ENCODE measurements at places on chromosomes 12 and 14.
A peak's percentile ranks its signal among the peaks of the same experiment; 100 is the strongest.

DNA sequence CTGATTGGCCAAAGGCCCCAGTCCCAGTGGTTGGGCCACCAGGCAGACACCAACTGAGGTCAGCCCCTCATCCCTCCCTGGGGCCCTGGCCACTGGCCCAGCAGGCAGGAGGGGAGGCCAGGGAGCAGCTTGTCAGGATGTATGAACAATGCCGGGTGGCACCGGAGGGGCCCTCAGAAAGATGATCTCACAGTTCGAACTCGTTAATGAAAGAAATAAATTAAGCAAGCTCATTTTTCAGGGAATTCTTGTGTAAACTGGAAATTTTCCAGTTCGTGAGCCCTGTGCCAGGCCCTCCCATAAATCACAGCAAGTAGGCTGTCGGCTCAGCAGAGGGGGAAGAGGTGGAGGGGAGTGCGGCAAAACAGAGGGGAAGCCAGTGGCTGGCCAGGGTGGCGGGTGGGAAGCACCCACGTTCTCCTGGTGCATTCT is 177.0 kb upstream of the VASH1 start:
- DNase-seq, result peak; percentile 54

DNA sequence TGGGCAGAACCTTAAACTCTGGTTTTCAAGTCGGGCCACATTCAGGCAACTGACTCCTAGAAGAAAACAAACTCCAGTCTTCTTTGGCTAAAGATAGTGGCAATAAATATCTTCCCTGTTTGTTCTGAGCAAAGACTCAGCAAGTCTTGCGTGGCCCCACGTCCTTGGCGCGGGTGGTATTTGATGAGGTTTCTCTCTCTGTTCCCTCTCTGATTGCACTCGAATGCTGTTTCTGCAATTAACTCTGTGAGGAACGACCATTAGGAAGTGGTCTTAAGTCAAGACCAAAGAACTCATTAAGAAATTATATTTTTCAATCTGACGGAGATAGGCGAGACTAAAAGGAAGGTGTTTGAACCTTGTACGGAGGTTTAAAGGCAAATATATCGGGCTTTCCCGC is 177.6 kb downstream of the TMEM132C start:
- no peak for DNase-seq

GRCh38 chr12:57852620-57853500 is 6.3 kb upstream of the CTDSP2 start:
- no peak for DNase-seq

- no peak for DNase-seq
Observed at GRCh38 chr12:91948504-91948903, 197.1 kb downstream of the BTG1 start.

DNA sequence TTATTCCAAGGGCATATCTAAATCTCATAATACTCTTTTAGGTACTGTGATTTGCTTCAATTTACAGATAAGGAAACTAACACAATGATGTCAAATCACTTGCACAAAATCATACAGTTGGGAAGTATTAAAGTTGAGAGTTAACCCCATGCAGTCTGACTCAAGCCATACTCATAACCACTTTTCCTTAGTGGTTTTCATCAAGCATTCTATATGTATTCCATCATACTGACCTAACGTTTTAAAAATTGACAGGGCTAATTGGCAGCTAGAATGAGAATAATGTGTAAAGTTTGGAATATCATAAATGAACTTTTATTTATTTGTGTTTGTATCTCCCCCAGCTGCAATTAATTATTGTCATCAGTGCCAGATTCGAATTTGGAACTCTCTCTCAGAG is 20.9 kb downstream of the PUS7L start:
- no peak for DNase-seq

- DNase-seq, result no peak
Observed at GRCh38 chr12:115149279-115149678, 465.3 kb upstream of the TBX3 start.

- no peak for DNase-seq
Observed at GRCh38 chr14:72562300-72562699, 331.6 kb downstream of the DPF3 start.

DNA sequence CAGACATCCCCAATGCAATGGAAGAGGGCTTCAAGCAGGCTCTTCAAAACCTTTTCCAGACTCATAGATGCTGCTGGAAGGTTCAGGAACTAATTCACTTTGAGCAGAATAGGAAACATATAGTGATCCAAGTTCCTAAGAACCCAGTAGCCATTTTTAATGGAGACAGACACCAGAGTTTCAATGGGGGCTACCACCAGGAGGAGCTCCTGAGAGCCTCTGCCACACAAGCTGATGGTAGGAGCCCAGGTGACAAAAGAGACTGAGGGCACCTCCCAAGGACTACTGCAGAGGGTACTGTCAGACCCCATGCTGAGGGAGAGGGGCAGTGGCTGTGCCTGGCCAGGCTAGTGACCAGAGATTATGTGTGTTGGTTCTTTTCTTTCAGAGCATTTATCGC is 45.9 kb downstream of the IFNG start:
- no peak for DNase-seq

- DNase-seq, result no peak
Observed at GRCh38 chr12:122161682-122162081, 12.3 kb downstream of the IL31 start.

- no peak for DNase-seq
Observed at GRCh38 chr12:132608231-132609171, 1.9 kb downstream of the LRCOL1 start.

GRCh38 chr12:32734952-32735351 is 20.7 kb downstream of the YARS2 start:
- no peak for DNase-seq

DNA sequence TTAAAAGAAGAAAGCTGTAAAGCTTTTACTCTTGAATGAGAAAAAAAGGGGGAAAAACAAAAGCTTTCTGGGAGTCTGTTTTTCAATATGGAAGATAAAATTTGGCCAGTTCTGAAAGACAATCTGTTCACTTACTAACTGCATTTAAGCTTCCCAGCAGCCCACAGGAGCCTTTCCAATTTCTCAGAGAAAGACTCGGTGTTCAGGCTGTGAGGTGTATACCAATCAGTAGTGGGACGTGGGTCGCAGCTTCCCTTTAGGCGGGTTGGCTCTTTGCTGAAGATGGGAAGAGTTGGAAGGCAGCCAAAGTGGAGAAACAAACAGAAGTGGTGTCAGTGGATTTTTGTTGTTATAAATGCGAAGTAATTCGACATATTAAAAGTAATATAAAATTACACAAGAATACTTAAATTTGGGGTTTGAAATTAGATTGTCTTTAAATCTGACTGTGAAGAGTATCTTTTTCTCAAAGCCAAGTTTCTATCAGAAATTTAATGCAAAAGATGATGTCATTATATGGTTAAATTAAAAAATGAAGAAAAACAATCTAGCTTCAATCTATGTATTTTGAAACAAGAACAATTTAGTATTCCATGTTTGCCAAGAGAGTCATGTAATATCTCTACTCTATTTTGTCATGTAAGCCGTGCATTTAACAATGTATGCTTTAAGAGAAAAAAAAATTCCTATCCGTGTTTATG is 590.2 kb upstream of the ATXN7L3B start:
- no peak for DNase-seq

DNA sequence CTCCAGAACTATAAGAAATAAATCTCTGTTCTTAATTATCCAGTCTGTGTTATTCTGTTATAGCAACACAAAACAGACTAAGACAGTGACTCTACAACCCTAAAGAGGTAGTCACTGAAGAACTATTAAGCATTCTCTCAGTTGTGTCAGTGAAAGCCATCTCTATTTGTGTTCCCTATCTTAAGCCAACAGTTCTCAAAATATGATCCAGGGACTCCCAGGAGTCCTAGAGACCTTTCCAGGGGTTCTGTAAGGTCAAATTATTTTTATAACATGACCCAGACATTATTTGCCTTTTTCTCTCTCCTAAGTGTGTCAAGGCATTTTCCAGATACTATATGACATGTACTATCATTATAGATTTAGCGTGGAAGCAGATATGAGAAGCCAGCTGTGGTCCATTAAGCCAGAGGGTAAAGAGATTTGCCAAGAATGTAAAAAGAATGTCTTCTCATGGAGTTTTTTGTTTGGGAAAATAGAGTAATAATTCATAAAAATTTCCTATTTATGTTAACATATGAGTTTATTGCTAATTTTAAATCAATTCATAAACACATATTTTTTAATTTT is 315.8 kb downstream of the RGS6 start:
- DNase-seq, result no peak

DNA sequence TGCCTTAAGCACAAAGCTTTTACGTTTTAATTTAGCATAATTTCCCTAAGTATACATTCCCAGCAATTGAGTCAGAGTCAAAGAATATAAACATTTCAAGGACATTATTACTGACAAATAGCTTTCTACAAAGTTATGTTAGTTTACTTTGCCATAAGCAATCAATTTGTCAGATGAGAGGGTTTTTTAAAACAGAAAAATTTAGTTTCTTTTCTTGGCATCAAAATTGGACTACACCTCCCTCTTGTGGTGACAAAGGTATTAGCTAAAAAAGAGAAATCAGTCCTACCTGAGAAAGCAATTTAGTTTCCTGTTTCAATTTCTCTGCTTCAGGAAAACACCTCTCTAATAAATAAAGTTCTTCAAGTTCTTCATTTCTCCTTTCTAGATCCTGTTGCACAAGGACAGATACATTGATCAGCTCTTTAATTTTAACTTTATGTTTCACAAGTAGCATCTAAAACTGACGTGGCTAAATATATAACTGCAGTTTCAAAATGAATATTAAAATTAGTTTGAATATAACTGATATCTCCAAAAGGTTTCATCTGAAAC is 39.9 kb downstream of the DNAI7 start:
- DNase-seq, result peak; percentile 3

GRCh38 chr12:116964054-116965050 is 53.6 kb downstream of the FBXW8 start:
- peak; percentile 60 for DNase-seq

GRCh38 chr12:2395354-2395977 is 342.7 kb downstream of the CACNA1C start:
- peak; percentile 8 for DNase-seq

- DNase-seq, result no peak
Observed at GRCh38 chr14:33350366-33350990, 411.8 kb downstream of the NPAS3 start.

DNA sequence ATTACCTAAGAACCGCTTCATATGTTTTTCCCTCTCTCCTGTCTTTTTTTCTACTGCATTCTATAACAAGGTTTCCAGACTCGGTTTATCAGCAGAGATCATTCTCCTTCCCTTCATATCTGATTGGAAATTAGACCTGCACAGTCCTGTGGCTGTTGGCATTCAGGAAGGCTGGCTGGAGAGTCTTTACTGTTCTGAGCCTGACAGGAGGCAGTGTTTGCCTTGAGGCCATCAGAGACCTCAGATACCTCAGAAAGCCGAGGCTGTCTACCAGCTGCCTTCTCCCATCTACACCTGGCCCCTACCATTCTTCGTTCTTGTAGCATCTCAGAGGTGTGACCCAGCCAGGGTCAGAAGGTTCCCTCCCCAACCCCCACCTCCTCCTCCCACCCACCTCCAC is 182.0 kb downstream of the CAND1 start:
- DNase-seq, result no peak

- DNase-seq, result no peak
Observed at GRCh38 chr14:102277874-102278630, 26.9 kb downstream of the MOK start.

- peak; percentile 94 for DNase-seq
Observed at GRCh38 chr14:64812412-64812811, 67.3 kb downstream of the SPTB start.

DNA sequence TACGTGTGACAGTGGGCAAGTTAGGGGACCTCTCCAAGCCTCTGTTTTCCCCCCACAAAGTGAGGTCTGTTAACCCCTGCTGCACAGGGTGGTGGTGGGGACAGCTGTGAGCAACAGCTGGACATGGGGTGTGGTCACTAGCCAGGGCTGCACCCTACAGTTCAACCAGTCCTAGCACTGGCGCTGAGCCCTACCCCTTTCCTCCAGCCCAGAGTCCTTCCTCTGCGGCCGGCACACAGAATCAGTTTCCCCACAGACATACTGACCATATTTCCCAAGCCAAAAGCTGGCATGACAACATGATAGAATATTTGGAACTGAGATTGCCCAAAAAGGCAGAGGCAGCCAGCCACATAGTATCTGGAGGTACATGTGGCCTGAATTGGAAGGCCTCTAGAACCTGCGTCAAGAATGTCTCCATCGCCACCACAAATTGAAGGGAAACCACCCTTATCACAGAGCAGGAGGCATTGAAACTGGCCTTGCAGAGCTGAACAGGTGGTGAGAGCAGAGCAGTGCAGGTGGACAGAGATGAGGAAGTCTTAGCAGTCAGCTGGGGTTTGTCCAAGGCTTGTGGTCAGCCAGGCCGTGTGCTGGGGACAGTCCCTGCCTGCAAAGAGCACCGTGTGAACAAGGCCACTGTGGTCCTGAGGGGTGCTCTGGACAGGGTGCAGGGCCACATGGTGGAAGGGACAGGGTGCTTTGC is 21.2 kb downstream of the DEGS2 start:
- DNase-seq, result no peak

DNA sequence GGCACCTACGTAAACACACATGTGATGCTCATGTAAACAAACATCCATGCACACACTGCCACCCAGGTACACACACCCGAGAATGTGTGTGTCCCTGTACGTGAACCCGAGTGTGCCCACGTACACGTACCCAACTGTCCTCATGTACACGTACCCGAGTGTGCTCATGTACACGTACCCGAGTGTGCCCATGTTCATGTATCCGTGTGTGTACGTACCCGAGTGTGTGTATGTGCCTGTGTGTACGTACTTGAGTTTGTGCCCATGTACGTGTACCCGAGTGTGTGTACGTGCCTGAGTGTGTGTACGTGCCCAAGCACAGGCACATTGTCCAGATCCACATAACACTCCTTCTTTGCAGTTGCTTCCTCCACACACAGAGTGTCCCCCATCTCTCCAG is 45.0 kb downstream of the LRCOL1 start:
- no peak for DNase-seq

DNA sequence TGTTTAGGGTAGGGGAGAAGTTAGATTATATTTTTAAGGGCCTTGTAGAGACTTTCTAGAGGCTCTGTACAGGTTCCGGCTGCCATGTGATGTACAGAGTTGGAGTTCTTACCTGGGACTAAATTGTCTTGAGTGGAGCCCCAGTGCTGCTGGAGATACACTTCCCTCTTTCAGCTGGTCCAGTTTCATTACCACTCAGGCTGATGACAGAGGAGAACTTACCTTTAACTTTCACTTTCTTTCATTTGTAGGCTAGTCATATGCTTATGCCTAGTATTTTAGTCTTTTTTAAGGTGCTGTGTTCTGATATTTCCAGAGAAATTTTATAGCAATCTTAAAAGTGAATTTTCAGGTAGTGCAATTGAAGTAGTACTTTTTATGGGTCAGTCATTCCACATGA is 117.3 kb downstream of the ERC1 start:
- DNase-seq, result no peak

Data from SHP77 (cell line).